ENCODE measurements at places on chromosomes 11 and 22. TPM values are rescaled to one million over a fixed set of nuclear protein-coding genes. Genes with fewer than 3 reads are reported as not detected.
A peak's percentile ranks its signal among the peaks of the same experiment; 100 is the strongest.

GRCh38 chr11:31996159-31996881 lies 94.6 kb upstream of the RCN1 start:
- no peak for DNase-seq

DNA sequence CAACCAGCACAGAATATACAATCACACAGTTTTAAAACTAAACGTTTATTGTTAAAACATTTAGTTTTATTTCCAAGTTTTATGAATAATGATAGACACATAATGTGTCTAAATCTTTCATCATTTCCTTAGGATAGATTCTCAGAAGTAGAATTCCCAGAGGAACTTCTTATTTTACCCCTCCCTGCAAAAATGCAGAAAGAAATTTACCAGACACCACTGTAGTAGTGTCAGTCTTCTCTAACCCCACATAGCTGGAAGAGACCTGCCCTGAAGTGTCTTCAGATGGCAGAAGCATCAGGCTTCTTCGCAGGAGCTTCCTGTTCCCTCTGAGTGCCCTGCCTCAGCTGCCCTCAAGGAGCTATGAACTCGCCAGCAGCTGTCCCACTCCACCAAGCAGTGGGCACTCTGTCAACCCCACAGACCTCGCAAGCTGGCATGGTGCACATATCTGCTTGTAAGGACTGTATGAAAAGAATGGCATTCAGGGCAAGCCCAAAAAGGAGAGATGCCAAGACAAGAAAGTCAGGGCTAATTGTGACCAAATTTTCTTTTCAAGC lies 28.5 kb upstream of the PAK1 start:
- DNase-seq = no peak

DNA sequence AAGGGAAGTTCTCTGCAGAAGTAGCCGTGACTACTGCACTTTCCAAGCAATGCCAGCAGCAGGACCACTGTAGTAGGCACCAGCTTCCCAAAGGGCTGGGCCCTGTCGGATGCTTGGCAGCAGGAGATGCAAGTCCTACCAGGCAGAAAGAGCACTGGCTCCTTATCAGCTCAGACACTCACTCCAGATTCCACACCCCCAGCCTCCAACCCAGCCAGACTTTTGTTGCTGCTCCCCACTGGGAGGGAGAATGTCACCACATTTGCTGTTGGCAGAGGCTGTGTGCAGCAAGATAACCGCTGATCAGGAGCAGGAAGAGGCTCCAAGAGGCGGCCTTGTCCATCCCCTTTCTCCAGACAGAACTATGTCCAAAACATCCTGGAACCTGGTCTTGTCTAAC lies 118.7 kb downstream of the C11orf58 start:
- peak; percentile 63 for DNase-seq

- no peak for DNase-seq
Observed at GRCh38 chr11:71212871-71213559, 39.4 kb downstream of the SHANK2 start.

DNA sequence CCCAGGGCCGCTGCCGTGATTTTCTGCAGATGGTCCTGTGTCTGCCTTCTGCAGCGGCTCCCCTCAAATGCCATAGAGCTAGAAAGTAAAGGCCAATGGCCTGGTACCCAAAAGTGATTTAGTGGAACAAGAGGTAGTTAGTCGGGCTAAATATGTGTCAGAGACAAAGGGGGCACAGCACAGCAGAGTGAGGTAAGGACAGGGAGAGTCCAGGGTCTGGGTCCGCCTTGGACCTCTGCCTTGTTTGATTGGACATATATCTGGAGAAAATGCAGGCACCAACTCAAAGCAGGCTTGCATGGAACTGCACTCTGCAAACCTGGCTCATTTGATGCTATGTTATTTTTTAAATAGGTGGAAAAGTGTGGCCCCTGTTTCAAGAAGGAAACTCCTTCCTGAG lies 249.6 kb upstream of the B3GAT1 start:
- DNase-seq = no peak

DNA sequence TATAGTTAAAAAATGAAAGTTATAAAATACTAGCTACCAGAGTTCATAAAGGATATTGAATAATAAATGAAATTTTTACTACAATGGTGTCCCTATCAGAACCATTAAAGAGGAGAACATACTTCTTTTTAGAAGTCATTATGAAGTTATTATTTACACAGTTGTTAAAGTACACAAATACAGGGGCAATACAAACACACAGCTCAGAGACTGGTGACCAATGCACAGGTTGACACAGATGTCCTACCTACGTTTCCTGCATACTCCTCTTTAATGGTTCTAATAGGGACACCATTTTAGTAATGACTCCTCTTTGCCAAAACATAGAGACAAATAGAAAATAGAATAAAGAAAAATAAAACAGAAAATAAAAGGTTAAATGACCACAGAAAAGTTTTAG lies 10.1 kb downstream of the NLRP10 start:
- DNase-seq = no peak

DNA sequence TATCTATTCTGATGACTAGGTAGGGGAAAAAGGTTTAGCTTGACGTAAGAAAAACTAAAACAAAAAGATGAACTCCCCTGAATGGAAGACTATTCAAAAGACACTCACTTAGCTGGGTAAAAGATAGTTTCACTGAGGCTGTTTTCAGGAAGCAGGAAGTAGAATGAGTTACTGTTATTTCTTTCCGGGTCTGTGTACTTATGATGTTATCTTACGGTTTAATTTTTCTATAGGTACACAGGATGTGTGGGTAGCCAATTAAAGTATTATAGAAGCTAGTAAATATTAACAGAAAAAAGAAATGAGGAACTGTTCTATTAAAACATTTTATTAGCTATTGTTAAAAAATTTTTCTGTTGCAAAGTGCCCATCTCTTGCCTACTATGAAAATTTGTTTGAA lies 45.8 kb upstream of the MMP7 start:
- no peak for DNase-seq

DNA sequence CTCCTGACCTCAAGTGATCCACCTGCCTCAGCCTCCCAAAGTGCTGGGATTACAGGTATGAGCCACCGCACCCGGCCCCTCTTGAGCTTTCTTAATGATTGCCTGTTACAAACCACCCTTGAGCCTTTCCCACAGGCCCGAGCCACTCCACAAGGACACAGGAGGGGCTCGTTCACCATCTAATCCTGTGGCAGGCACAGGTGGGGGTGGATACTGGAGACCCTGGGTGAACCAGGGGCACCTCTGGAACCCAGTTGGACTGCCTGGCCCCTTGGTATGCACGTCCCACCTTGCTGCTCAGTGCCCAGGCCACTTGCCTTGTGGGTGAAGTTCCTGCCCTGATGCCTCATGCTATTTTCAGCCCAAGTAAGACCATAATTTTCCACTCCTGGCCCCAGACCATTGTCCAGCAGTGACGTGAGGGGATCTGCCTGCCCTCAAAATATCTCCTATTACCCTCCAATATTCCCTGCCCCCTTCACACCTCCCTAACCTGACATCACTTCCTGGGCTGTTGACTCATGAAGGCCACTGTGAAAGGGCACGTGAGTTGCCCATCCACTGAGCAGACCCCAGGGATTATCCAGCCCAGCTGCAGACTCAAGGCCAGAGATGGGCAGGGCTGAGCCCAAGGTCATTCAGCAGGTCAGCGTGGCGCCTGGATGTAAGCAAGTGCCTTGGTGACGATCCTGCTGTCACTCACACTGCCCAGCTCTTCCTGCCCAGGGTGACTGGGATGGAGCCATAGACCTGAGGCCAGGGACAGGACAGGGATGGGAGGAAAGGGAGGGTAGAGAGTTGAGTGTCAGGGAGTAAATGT lies 19.6 kb downstream of the P2RY2 start:
- DNase-seq = peak; percentile 72

NFAM1 gene
- total RNA-seq = 2.6 TPM

RIMBP3C gene
- 0.21 TPM for total RNA-seq

- no peak for DNase-seq
Observed at GRCh38 chr11:41189701-41190436, 269.6 kb downstream of the LRRC4C start.

LRRC74B gene
- not detected for total RNA-seq

DNA sequence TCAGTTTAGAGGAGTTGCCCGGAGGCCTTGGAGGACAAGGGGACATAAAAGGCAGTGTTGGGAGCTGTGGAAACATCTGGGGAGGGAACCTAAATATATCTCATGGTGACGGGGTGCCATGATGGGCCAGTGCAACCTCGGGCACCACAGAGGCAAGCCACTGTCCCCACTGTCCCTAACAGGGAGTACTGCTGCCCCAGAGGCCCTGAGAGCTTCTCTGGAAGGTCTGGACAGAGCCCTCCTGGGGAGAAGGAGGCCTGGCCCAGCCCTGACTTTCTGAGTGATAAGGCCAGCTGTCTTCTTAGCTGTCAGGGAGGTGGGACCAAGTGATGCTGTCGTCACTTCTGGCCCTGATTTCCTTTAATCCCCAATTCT lies 5.5 kb upstream of the P2RY6 start:
- DNase-seq = no peak

GRCh38 chr11:9104580-9104979 lies 13.2 kb upstream of the SCUBE2 start:
- DNase-seq = no peak

GRCh38 chr11:46238967-46239800 lies 38.3 kb upstream of the CREB3L1 start:
- peak; percentile 89 for DNase-seq

IGLL5 gene
- total RNA-seq = 0.77 TPM

- DNase-seq = no peak
Observed at GRCh38 chr11:118076754-118077281, at the start of gene TMPRSS4. TSS of gene TMPRSS4 (plus strand) at chr11:118077078. CDS start at chr11:118077303, 225 bp downstream.

- no peak for DNase-seq
Observed at GRCh38 chr11:130462931-130463330, 14.5 kb downstream of the ADAMTS15 start.

DNA sequence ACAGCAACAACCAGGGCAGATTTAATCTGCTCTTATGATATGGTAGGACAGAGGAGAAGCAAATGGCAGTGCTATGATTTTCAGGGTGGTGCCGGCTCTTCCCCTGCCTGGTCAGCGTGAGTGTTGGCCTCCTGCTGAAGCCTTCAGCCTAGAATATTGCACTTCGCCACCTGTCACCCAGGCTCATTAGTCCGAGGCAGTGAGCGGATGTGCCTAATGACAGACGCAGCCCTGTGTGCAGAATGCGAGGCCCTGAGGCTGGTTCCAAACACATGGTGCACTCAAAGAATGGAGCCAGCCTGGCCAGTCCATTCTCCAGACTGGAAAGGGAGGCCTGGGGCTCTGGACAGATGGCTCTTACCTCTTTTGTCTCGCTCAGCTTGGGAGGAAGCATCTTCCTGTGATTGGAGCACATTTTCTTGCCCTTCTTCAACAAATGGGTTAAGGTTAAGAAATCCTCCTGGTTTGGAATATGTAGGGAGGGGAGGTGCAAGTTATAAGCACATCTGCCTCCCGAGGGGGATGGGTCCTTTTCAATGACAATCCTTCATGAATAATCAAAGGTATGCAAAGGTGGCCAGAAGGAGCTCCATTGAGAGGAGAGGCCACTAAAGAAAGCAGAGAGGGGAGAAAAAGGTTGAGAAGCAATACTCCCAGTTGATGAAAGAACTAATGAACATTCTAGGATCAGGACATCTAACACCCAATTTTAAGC lies 39.7 kb upstream of the GALNT18 start:
- no peak for DNase-seq

- DNase-seq = no peak
Observed at GRCh38 chr22:17101475-17102296, 16.9 kb downstream of the IL17RA start.

TMA7B gene
- total RNA-seq = not detected

DNA sequence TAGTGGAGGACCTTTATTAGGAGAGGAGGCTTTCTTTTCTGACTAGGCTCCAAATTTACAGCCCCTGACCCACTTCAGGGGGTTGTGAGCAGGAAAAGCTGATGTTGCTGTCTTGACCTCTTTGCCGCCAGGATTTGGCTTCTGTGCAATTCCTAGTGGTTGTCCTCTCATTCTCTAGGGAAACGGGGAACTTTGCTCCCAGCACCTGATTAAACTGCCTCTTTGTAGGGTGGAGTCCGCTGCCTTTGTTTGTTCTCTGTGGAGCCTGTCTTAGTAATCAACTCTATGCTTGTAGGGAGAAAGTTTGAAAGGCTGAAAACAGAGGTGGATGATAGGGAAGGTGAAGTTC lies 16.3 kb downstream of the CTNND1 start:
- DNase-seq = no peak

- peak; percentile 48 for DNase-seq
Observed at GRCh38 chr22:45225732-45226502, 14.8 kb downstream of the KIAA0930 start.

OR5T2 gene
- not detected for total RNA-seq

- DNase-seq = peak; percentile 37
Observed at GRCh38 chr11:13238879-13239514, 38.6 kb upstream of the BMAL1 start.

SHANK3 gene
- total RNA-seq = 19.5 TPM

DNA sequence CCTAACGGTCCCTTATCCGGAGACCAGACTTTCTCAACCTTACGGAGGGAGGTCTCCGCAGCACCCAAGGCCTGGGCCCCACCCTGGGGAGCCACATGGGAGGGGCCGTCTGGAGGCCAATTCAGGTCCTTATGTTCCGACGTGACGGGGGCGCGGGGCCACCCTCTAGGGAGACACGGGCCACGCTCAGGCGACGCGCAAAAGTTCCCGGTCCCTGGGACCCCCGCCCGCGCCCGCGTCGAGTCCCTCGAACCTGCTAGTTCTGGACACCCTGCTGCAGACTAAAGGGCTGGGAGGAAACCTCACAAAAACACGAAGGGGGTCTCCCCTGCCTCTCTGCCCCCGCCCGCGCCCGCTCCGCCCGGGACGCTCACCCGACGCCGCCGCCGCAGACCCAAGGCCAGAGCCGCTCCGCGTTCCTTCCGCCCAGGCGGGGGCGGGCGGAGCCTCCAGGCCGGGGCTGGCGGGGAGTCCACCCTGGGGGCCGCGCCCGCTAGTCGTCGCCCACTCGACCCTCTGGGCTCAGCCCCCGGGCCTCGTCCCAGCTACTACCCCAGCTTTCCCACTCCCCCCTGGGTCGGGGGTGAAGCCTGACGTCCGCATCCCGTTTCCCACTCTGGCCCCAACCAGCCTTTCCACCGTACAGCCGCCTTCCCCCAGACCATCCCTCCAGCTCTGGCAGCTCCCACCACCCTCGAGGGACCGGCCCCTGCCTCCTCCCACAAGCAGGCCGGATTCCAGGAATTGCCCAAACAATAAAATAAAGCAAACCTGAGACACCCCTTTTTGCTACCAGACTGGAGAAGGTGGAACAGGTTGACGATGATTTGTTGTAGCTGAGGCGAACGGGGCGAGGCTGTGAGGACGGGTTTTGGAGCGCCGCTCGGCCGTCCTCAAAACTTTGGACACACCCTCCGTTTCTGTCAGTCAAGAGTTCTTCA lies 2.7 kb downstream of the RNH1 start:
- DNase-seq = no peak

GRCh38 chr22:33051960-33052839 lies 6.0 kb downstream of the SYN3 start:
- no peak for DNase-seq

DNA sequence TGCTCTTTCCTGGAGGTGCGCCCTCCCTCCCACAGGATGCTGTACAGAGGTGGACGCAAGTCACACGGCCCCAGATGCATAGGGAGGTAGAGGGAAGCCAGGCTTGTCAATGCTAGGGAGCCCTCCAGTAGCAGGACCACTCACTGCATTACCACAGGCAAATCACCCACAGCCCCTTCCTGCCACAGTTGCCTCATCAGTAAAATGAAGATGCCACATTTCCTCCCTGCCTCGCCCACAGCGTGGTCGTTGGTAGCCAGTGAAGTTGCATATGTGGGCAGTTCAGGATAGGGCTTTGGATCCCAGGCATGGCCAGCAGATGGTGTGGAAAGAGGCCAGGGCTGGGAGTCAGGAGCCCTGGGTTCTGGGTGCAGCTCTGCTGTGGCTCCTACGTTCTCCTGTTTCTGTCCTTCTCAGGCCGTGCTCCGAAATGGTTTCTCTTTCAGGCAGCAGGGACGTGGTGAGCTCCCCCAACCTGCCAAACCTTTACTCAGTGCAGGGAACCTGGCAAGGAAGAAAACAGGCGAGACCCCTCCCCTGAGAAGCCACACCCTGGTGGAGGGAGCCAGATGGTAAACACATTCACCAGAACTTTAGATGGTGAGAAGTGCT lies 22.6 kb downstream of the DAGLA start:
- DNase-seq = no peak

Data from left cardiac atrium (tissue), 4 donors.